ENCODE measurements at places on chromosomes 6 and 20. TPM values are rescaled to one million over a fixed set of nuclear protein-coding genes. Genes with fewer than 3 reads are reported as not detected.

Gene SRMS
- not detected for polyA plus RNA-seq

- no peak for DNase-seq
These were observed 13.2 kb downstream of the HSPA12B start for GRCh38 chr20:3745686-3746173.

GRCh38 chr6:111485342-111485741, 2.3 kb upstream of the REV3L start:
- DNase-seq: no peak

Gene PERP
- 112 TPM for polyA plus RNA-seq
